ENCODE measurements at places on chromosomes 3 and 15.

DNA sequence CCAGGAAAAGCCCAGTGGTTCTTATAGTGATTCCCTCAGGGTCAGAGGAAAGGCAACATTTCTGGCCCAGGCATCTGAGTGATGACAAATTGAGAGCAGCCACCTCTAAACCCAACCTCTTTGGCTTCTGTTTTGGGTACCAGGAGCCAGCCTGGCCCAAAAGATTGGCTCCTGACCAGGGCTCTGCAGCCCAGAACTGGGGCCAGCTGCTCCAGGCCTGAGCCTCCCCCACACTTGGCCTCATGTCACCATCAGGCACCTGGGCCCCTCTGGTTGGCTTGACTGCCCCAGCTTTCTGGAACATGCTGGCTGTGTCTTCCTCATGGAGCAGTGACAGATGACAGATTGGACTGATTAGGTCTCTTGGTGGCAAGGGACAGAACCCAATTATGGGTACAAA lies 26.0 kb upstream of the HCN4 start:
- DNase-seq, result no peak

- DNase-seq, result no peak
Observed at GRCh38 chr3:53073553-53074365, 27.9 kb upstream of the SFMBT1 start.

DNA sequence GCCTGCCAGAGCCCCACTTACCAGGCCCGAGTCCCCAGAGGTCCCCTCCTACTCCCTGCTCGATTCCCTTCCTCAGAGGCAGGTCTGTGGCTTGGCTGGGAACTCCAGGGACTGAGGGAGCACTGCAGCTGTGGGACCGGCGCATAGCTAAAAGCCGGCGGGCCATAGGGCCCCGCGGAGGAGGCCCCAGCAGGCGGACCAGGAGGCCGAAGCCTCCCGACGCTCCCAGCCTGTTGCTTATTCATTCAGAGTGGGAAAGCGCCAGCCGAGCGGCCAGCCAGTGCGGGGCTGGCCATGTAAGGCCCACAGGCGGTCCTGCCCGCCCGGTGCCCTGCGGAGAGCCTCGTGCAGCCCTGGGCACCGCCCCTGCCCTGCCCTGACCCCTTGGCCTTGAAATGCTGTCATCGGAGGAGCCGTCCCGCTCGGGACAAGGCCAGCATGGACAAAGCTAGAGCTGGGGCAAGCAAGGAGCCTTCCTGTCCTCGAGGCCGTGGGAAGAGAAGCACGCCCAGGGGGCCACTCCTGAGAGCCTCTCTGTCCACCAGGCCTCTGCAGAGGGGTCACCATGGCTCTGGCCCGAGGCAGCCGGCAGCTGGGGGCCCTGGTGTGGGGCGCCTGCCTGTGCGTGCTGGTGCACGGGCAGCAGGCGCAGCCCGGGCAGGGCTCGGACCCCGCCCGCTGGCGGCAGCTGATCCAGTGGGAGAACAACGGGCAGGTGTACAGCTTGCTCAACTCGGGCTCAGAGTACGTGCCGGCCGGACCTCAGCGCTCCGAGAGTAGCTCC lies at the start of gene LOXL1:
TSS of gene LOXL1 (plus strand) at position 244 of the 784 bp plus-strand sequence. CDS start at position 566, 322 bp downstream.
- DNase-seq, result no peak

DNA sequence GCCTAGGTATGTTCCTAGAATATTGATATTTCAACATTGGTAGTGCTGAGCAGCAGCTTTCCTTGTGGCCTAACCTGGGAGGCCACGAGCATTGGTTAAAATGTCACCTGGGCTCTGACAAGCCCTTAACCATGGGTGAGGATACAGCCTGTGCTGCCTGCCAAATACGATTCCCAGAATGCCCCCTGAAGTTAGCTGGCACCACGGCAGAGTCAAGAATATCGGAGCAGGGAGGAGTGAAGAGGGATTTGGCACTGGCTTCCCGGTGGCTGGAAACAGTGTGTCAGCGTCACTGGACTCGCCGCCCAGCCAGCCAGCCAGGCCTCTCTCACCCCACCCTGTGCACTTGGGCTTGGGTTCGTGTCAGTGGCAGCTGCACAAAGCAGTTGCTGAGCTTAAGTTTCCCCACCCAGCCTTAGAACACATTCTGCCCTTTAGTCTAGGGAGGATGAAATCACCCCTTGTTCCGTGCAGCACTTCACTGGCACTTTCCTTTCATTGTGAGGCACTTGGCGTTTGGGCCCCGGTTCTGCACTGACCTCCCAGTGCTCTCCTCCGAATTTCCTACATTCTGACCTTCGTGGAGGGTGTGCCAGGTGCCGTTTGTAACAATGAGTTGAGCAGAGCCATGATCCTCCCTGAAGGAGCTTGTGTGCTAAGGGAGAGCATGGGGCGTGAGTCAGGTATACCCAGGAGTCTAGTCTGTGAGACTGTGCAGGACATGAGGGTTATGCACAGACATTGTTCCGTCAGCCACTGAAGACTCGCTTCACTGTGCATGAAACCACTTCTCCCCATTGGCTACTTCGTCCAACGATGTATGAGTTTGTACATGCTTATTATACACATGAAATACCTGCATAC lies 152.8 kb upstream of the BHLHE40 start:
- DNase-seq, result no peak

- no peak for DNase-seq
Observed at GRCh38 chr3:27661797-27662196, 60.3 kb downstream of the EOMES start.

DNA sequence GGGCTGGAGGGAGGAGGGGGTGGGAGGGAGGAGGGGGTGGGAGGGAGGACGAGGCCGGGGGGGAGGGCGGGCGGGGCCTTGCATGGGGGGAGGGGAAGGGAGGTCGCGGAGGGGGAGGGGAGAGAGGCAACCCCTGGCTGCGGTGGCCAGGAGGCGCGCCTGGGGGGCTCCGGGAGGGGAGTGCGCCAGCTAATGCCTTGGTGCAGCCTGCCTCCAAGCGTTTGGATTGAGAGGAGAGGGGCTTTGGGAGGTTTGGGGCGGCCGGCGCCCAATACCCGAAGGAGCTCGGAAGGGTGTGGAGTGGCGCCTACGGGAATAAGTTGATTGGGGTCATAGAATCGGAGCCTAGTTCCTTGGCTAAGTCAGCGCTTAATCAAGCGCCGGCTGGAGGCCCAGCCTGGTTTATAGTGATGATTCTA lies 557 bp downstream of the TFG start:
- DNase-seq, result no peak

DNA sequence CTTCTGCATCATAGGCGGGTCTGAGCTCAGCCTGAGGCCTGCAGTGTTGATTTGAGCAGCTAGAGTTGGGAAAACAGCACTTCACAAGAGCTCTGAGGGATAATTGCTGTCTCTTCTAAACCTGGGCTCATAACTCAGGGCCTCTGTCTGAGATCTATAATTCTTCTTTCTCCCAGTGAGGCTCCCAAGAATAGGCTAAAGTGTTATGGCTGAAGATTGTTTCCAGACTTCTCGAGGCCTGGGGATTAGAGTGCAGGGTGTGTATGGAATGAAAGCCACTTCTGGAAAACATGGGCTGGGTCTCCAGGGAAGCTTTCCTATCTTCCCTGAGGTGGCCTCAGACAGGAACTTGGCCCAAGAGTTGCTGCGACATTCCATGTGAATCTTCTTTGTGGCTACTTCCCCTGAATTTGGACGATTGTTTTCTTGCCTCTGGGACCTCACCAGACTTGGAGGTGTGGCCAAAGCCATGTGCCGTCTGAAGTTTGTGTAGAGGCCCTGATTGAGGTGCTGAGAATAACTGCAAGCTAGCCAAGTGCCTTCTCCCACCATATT lies 26.5 kb downstream of the MTMR14 start:
- no peak for DNase-seq

GRCh38 chr15:68187559-68187958 lies 17.6 kb downstream of the CALML4 start:
- peak; percentile 46 for DNase-seq

- no peak for DNase-seq
Observed at GRCh38 chr3:129207479-129207878, 23.8 kb upstream of the CNBP start.
